ENCODE measurements at places on chromosomes 1 and 21.
A peak's percentile ranks its signal among the peaks of the same experiment; 100 is the strongest.

DNA sequence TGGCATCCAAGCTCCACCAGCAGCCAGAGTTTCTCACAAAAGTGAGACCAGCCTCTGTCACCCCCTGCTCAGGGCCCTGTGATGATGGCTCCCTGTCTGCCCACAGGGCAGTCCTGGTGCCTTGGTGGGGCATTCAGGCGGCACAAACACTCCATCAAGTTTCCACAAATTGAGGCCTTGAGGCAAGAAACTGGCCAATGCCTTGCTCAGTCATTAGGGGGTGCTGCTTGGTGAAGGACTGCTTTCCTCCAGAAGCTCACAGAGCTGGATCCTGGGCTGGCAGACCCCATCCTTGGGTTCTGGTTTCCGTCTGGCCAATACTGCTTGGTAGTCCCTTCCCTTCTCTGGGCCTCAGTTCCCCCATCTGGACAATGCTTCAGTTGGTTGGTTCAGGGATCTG, 12.5 kb upstream of the AHDC1 start:
- DNase-seq: no peak

- no peak for DNase-seq
These were observed 9.0 kb downstream of the TMEM61 start for GRCh38 chr1:54989473-54989872.

GRCh38 chr1:193211539-193211938, 25.1 kb upstream of the B3GALT2 start:
- no peak for DNase-seq

DNA sequence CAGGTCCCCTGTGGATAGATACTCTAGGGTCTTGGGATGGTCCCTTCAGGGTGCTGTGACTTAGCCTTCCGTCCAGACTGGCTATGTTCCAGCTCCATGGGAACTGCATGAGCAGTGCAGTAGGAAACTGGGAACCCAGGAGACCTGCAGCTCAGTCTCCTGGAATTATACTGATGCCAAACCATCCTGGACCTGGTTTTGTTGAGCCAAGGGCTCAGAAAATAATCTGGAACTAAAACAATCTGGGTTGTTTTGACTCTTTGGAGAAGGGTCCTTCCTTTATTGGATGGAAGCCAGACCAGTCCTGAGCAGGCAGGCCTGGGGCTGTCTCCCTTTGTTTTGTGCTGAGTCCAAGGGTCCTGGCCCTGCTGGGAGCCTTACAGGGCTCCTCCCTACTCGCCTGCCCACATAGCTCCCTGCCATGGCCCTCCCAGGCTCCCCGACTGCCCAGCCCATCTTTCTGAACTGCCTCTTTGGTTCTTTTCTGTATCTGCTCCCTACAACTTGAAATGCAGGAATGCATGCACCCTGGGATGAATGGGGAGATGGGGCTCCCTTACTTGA, 1.2 kb downstream of the IPO13 start:
- peak; percentile 69 for DNase-seq

- DNase-seq: no peak
These were observed 2.6 kb upstream of the CD244 start for GRCh38 chr1:160865337-160865736.

GRCh38 chr1:117673405-117673804, 67.6 kb downstream of the TENT5C start:
- no peak for DNase-seq

DNA sequence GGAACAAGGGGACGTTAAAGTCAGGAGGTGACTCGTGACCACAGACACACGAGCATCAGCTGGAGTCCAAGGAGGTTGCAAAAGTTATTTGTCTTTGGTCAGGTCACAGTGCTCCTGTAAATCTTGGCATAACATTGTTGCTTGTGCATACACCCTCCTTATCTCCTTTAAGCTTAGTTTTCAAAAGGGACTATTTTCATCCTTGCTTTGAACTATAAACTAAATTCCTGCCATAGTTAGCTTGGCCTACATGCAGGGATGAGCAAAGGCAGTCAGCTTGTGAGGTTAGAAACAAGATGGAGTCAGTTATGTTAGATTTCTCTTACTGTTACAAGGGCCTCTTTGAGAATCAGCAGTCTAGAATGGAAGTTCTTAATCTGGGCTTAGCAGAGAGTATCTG, 28.0 kb upstream of the FASLG start:
- DNase-seq: no peak

- DNase-seq: no peak
These were observed 140.4 kb downstream of the BRINP2 start for GRCh38 chr1:177311111-177311510.

- DNase-seq: no peak
These were observed 13.5 kb downstream of the ATP1A2 start for GRCh38 chr1:160129046-160129445.

GRCh38 chr1:172976222-172977041, 74.3 kb downstream of the TNFSF18 start:
- DNase-seq: no peak

DNA sequence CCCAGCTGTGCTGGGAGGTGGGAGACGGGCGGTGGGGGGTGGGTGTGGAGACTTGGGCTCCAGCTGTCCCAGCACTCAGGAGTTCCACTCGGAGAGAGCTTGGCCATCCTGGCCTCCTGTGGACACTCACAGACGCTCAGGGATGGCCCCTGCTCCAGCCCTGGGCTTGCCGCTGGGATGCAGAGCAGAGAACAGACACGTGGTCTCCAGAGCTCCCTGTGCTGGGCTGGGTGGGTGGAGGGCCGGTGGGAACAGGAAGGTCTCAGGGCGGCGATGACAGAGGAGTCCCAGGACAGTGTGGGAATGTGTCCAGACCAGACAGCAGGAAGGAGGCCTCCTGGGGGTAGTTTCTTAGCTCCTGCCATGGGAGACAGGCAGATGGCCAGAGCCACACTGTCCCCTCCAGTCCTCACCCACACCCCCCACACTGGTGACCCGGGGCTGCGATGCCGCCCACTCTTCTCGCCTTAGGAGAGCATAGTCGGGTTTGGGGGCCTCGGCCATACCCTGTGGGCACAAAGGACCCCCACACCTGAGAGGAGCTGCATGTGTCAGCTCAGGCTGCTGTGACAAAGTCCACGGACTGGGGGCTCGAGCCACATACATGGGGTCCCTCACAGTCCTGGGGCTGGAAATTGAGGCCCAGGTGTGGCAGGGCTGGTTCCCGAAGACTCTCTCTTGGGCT, 2.0 kb downstream of the KRTAP10-9 start:
- no peak for DNase-seq

DNA sequence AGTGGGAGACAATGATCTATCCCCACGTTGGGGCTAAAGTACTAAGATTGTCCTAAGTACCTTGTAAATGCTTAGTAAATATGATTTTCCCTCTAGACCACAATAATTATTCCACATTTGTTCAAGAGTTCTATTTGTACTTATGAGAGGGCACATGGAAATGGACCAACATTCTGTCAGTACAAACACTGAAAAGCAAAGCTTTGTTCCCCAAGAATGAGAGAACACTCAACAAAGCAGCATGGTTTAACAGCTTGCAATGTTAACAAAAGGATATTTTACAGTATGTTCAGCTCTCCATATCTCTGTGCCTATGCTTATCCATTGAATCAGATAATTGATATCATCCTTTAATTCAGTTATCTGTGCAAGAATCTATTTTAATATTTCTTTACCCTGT, 35.4 kb downstream of the RBM11 start:
- no peak for DNase-seq

DNA sequence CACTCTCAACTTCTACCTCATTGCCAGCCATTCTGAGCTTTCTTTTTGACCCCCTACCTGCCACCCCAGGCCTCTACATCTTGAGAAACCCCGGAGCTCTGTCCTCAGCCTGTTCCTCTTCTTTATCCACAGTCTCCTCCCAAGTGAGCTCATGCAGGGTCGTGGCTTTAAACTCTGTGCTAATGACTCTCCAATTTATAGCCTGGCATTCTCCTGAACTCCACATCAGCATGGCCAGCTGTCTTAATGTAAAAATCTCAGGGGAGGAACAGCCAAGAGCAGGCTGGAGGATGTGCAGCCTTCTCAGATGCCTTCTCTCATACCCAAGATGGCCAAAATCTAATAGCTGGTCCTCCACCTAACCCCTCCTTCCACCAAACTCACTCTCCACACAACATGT, 84.2 kb downstream of the CCDC185 start:
- DNase-seq: no peak

GRCh38 chr1:54742282-54742681, 22.0 kb downstream of the PARS2 start:
- DNase-seq: no peak

- no peak for DNase-seq
These were observed 1.3 kb downstream of the NEK7 start for GRCh38 chr1:198157847-198158725.

- DNase-seq: peak; percentile 47
These were observed 26.1 kb upstream of the PRSS38 start for GRCh38 chr1:227789084-227790033.

- DNase-seq: no peak
These were observed 62.5 kb upstream of the LYST start for GRCh38 chr1:235929216-235929615.

DNA sequence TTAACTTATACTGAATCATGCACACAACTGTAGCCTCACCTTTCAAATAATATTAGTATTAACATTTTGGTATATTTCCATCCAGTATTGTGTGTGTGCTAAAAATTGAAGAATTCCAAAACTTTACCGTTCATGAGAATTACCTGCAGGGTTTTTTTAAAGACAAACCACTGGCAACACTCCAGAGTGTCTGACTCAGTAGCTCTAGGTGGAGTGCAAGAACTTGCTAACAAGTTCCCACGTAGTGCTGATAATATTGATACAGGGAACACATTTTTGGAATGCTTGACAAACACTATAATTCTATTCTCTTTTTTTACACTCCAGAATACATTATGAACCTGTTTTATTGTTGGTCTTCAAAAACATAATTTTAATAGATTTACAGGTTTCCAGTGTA, 27.7 kb upstream of the SLC5A9 start:
- no peak for DNase-seq

DNA sequence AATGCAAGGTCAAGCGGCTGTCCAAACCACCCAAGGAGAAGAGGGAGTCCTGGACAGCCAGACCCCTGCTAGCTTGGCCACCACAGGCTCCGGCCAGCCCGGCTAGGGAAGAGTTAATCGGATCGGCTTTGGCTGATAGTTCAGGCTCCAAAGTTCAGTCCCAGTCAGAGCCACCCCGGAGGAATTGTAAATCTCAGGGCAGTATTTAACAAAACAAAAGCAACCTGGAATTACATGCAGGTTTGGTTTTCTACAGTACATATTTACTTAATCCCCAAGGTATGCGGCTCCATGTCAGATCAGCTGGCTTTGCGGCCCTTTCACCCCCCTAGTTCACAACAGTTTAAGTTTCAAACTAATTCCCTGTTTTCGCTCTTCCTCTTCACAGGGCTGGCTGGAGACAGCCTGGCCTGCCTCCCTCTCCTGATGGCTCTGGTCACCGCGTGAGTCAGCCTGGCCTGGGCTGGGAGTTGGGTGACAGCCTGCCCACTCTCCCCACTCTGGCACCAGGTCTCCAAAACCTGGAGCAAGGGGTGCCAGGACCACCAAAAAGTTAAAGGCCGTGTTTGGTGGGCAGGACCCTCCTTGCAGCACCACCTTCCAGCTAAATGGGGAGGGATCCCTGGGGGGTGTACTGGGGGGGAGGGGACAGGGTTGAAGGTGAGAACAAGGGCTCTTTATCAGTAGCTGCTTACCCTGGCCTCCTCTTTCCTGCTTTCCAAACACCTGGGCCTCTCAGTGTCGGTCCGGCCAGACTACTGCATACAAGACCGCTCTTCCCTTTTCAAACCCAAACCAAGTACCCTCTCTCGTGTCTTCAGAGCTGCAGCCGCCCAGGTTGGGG, 1.9 kb downstream of the DHRS3 start:
- DNase-seq: peak; percentile 85

GRCh38 chr1:15323989-15324868, 77.2 kb downstream of the FHAD1 start:
- DNase-seq: peak; percentile 30

DNA sequence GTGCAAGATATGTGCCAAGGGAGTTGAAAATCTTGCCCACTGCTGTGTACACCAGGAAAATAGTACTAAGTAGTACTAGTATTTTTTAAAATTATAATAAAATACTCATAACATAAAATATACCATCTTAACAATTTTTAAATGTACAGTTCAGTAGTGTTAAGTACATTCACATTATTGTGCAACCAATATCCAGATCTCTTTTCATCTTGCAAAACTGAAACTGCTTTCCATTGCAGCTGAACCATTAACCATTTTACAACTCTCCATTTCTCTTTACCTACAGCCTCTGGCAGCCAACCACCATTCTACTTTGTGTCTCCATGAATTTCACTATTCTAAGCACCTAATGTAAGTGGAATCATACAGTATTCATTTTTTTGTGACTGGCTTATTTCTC, 19.3 kb upstream of the RAB3GAP2 start:
- DNase-seq: no peak

- DNase-seq: no peak
These were observed 144.8 kb upstream of the SAMSN1 start for GRCh38 chr21:14690886-14691285.

DNA sequence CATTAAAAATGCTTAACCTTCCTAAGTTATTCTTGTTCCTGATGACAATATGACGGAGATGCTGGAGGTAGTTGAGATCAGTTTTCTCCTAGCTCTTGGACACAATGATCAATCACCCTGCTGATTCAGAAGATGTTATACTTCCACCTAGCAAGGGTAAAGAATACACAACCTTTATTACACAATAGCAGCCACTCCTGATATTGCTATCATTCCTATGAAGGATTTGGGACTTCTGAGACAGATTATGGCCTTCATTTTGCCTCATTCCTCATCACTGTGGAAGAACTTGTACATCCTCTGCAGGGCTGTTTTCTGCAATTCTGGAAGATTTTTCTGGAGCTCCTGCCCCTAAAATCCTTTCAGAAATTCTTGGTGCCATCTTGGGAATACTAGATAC, 47.8 kb downstream of the GIPC2 start:
- no peak for DNase-seq

GRCh38 chr1:219373616-219373935, 199.9 kb downstream of the LYPLAL1 start:
- no peak for DNase-seq

- no peak for DNase-seq
These were observed 366.1 kb upstream of the ST6GALNAC5 start for GRCh38 chr1:76501136-76501535.

DNA sequence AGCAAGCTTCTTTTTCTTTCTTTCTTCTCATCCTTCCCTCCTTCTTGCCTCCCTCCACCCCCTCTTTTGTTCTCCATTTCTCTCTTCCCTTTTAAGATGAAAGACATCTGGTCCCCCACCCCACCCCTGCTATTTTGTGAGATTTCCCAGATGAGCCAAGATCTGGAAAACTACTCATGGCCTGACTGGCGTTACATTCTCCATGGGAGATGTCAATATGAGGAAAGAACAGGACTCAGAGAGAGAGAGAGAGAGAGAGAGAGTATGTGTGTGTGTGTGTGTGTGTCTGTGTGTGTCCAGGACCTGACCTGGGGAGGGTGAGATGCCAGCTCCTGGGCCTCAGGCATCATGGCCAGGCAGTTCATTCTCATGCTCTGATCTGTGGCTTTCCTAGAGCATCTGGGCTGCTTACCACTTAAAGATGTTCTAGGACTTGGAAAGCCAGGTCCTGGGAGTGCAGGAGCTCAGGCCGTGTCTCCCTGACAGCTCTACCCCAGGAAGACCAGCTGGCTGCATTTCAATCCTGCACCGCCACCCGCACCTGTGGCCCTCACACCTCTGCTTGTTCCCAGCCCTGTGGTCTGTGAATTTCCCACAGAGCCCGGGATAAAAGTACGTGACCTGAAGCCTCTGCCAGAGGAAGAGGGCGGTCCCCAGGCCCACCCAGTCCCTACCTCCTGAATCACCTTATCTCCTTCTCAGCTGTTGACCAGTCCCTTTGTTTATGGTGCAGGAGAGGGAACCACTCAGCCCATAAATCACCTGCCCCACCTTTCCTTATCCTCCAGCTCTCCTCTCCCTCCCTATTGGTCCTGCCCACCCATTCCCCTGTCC, 3.2 kb upstream of the BEST4 start:
- DNase-seq: peak; percentile 42

Data from ELF-1 (cell line).